ENCODE measurements at places on chromosomes 1 and 21. TPM values are rescaled to one million over a fixed set of nuclear protein-coding genes. Genes with fewer than 3 reads are reported as not detected.

GRCh38 chr1:19877821-19878636 lies 4.2 kb upstream of the OTUD3 start:
- no peak for DNase-seq

- no peak for DNase-seq
Measured at GRCh38 chr21:44375281-44375651, 21.8 kb downstream of the TRPM2 start.

- no peak for DNase-seq
Measured at GRCh38 chr1:196531737-196532524, 76.3 kb downstream of the KCNT2 start.

DNA sequence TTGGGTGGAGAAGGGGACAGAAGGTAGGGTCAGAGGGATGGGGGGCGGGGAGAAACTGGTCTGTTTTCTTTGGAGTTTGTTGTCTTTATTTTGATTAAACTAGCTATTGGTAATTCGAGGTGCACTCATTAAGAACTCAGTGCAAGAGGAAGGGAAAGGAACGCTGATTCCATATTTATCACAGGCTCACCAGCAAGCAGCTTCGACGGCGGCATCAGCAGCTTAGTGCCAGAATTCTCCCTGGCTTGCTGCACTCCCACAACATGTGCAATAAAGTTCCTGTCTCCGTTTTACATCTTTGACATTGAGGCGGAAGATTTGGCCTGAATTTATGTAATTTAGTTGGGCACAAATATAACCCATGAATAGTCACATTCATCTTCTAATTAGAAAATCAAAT lies 57.6 kb downstream of the PEX14 start:
- no peak for DNase-seq

DNA sequence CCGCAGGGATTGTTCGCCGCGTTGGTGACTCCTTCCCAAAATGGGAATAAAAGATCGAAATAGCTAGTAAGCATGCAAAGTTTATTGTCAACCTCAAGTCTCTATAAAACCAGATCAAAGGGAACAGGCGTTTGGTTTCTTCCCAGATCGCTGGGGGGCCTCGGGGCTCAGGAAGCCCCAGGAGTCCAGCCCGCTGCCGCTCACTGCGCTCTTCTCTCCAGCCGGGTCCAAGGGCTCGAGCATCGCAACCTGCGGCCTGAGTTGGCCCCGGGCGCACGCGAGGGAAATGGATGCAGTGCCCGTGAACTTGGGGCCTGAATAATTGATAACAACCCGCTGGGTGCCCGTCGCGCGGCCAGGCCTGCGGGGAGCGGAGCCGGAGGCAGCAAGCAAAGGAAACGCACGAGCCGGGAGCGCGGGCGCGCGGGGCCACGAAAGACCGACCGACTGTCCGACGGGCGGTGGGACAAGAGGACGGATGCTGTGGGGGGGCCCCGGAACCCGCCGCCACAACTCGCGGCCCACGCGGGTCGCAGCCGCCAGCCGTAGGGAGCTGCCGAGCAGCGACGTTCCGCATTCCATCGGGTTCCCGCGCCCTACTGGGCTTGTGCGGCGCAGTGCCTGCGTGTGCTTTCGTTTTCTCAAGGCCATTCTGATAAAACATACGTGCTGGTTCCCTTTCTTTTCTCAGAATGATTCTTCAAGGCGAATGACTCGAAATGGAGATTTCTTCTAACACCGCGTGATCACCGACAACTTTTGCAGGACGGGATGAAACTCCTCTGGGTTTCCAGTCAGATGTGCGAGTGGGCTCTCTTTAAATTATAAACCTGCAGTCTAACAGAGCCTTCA lies 14.0 kb upstream of the ALX3 start:
- no peak for DNase-seq

- DNase-seq: no peak
Measured at GRCh38 chr1:205662135-205662738, 18.1 kb downstream of the SLC45A3 start.

GRCh38 chr21:15823486-15824150 lies 93.8 kb downstream of the USP25 start:
- no peak for DNase-seq

OLIG2 gene
- 0.56 TPM for total RNA-seq

ZSCAN20 gene
- 5.2 TPM for total RNA-seq

PMF1 gene
- total RNA-seq: 54.1 TPM

Data from osteocyte (in vitro differentiated cells).